ENCODE measurements at places on chromosomes 5 and 9.

GRCh38 chr9:131178382-131178781, 53.0 kb downstream of the NUP214 start:
- DNase-seq: peak; percentile 61

GRCh38 chr5:80246995-80247729, 8.7 kb downstream of the SERINC5 start:
- no peak for DNase-seq

DNA sequence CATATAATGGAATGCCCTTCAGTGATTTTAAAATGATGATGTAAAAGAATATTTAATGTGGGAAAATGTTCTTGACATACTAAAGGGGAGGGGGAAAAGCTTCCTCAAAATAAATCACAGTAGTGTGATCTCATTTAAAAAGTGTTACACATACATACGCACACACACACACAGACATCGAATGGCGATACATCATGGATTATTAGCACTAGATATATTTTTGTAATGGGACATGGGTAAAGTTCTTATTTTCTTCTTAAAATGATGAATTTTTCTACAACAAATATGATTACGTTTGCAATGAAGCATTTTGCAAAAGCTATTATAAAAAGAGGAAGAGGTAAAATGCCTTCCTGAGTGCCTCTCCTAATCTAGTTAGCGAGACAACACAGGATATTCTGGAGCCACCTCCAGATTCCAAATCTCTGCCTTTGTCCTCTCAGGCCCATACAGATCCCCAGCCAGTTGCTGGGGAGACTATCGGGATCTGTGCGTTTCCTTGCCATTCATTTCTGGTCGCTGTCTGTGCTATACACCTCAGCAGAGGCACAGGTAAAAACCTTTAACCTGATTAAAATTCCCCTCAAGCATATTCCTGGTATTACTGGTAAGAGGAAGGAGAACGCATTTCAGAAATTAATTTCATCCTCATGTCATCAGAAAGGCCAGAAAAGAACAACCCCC, 69.6 kb downstream of the SLC28A3 start:
- DNase-seq: no peak

DNA sequence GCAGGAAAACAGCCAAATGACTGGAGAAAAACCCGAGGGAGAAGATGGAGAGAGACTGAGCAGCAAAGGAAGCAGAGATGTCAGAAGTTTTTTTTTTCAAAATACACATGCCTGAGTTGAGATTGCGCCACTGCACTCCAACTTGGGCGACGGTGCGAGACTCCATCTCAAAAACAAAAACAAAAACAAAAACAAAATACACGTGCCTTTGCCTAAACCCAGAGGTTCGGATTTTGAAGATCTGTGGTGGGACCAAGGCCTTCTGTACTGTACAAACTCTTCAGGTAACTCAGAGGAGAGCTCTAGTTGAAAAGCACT, 38.8 kb upstream of the FBXW11 start:
- no peak for DNase-seq

GRCh38 chr9:114671605-114672004, 10.4 kb downstream of the TEX48 start:
- DNase-seq: no peak

GRCh38 chr5:63164838-63165535, 586.4 kb downstream of the LRRC70 start:
- DNase-seq: no peak

Data from activated B cell treated with CpG ODN at 0.5 μM for 24 hours (primary cell).